NCI-H1048 (cell line): ENCODE measurements at places on chromosomes 1 and 21.

- DNase-seq: no peak
Observed at GRCh38 chr1:102190429-102190828, 193.7 kb upstream of the OLFM3 start.

GRCh38 chr1:90114521-90115141, 119.7 kb downstream of the ZNF326 start:
- no peak for DNase-seq

DNA sequence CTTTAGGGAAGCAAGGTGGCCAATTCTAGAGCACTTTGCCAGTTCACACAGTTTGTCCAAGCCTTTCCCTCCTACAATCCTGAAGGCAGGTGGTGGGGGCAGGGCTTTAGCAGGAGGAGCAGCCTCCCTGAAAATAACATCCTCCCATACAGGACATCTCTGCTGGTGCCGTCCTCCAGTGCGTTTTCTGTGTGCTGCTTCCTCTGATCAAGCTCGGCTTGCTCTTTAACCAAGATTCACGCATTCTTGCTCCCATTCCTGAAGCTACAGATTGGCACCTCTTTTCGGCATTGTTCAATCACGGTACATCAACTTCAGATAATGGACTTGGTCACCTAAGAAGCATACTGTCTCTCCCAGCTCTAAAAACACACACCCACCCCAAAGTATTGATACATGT, 7.5 kb upstream of the DPT start:
- no peak for DNase-seq

DNA sequence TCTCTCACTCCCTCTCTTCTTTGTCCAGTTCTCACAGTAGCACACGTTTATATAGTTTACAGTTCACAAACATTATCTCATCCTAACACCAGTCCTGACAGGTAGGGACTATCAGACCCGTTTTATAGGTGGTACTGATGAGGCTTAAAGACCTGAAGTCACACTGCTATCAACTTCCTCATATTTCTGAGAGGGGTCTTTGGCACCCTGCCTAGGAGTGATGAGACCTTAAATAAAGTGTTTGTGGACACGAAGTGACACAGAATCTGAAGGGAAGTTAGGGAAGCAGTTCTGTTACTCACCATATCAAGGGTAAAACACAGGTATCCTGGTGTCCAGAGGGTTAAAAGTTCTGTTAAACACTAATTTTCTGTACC, 590 bp upstream of the TACSTD2 start:
- no peak for DNase-seq

DNA sequence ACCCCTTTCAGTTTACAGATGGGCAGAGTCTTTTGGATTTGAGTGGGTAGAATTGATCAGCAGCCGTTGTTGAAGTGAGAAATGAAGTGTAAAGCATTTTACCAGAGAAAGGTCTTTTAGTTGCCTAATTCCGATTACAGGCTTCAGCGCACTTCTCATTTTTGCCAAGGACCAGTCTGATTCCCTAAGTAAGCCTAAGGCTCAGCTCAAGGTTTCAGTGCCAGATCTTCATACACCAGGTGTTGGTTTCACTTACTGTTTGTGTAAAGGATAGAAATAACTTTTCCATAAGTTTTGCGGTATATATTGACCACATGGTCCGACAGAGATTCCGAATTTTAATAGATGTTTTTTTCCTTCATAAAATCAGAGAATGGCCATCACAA, 83.9 kb upstream of the BMP8A start:
- DNase-seq: no peak

DNA sequence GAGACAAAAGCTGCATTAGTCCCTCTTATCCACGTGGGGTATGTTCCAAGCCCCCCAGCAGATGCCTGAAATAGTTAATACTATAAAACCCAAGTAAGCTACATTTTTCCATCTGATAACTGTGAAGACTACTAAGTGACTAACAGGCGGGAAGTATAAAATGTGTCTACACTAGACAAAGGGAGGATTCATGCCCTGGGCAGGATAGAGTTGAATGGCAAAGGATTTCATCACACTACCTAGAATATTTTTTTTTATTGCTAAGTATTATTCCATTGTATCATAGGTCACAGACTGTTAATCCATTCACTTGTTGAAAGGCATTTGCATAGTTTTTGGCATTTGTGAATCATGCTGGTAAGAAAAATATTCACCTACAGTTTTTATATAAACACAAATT, 26.4 kb upstream of the CFHR4 start:
- no peak for DNase-seq

DNA sequence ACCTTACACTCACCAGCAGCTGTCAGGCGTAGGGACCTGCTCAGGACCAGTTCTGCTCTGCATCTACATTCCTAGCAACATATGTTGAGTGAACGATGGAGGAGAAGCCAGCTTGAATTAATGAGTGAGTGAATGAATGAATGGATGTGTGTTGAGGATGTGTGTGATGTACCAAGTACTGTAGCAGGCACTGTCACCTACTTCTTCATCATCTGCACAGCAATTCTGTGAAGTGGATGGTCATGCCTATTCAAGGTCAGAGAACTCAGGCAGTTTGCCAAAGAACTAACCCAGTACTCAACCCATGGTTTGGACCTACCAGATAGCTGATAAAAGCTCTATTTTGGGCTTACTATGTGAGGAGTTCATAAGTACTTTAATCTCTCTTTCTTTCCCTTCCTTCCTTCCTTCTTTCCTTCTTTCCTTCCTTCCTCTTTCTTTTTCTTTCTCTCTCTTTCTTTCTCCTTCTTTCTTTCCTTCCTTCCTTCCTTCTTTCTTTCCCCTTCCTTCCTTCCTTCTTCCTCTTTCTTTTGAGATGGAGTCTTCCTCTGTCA, 56.9 kb downstream of the ATP1A1 start:
- no peak for DNase-seq

- no peak for DNase-seq
Observed at GRCh38 chr1:93631626-93632365, 49.8 kb downstream of the BCAR3 start.

GRCh38 chr1:60865166-60865565, 217.2 kb upstream of the NFIA start:
- no peak for DNase-seq
